Activated T-cell treated with anti-CD3 and anti-CD28 coated beads for 24 hours (primary cell): ENCODE measurements at places on chromosomes 6 and 20.

DNA sequence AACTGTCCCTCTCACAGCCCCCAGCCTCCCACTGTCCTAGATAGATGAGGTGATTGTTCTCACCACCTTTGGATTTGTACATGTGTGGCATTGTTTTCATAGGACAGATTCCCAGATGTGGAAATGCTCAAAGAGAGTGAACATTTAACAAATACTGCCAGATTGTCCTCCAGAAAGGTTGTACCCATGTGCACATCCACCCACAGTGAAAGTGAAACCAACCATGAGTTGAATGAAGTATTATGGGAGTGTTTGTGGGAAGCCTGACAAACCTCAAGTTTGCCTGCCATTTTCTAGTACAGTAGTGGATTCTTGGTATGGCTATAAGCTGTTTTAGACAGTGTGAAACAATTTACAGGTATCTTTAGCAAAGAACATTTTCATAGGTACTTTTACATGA, 42.7 kb downstream of the ANKRD6 start:
- DNase-seq = peak; percentile 7

DNA sequence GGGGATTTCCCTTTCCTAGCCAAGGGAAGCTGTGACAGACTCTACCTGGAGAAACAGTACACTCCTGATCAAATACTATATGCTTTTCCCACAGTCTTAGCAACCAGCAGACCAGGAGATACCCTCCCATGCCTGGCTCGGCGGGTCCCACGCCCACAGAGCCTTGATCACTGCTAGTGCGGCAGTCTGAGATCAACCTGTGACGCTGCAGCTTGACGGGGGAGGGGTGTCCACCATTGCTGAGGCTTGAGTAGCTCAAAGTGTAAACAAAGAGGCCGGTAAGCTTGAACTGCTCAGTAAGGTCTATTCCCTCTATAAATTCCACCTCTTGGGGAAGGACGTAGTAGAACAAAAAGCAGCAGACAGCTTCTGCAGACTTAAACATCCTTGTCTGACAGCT, 63.2 kb downstream of the WASF1 start:
- DNase-seq = no peak

- no peak for DNase-seq
These were observed 158.7 kb downstream of the COL21A1 start for GRCh38 chr6:56088641-56089040.

DNA sequence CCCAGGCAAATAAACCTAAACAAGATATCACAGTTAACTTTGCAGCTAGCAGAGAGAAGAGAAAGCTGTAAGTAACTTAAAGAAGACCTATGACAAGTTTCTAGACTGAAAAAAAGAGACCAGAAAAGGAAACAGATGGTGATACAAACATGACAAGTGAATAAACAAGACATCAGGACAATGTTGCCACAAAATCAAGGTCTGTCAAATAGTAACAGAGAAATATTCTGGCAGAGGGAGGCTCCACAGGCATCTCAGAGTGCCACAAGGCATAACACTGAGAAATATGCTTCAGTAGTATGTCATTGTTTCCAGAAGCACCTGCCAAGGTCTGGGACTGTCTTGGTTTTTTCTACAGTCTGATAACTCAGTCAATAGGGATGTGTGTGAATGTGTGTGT, 332.2 kb downstream of the KHDRBS2 start:
- no peak for DNase-seq

DNA sequence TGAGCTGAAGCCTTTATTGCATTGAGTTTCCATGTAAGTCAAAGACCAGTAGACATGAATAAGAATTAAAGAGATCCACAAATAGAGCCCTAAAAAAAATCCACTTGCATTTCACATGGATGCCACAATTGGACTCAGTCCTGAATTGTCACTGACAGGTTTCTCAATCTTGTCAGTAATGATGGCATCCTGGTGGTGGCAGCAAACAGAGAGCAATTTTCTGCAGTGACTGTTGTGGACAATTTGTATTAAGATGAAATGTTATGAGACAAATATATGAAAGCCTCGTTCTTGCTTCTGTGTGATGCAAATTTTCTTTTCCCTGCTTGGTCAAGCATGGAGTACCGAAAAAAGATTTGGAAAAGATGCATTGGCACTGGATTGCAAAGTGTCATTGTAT, 278.9 kb downstream of the SAMD5 start:
- DNase-seq = no peak
